ENCODE measurements at places on chromosomes 6 and 20. TPM values are rescaled to one million over a fixed set of nuclear protein-coding genes. Genes with fewer than 3 reads are reported as not detected.

The POM121L2 gene
- not detected for total RNA-seq

DNA sequence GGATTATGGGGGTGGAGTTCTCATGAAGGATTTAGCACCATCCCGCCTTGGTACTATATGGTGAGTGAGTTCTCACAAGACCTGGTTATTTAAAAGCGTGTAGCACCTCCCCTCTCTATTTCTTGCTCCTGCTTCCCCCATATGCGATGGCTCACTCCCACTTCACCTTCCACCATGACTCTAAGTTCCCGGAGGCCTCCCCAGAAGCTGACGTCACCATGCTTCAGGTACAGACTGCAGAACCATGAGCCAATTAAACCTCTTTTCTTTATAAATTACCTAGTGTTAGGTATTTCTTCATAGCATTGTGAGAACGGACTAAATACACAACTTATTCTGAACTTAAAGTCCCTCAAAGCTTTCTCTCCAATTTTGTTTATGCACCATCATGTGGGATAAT lies 163.4 kb upstream of the BMP5 start:
- H3K4me1 ChIP-seq: no peaks in the 10 kb centered on the region
- no peak overlapping the region for H3K4me3 ChIP-seq
- no peak for DNase-seq
- no peaks in the 10 kb centered on the region for H3K36me3 ChIP-seq
- H3K27ac ChIP-seq: no peak overlapping the region

GRCh38 chr6:121664158-121664557 lies 228.7 kb downstream of the GJA1 start:
- no peaks in the 10 kb centered on the region for H3K27me3 ChIP-seq
- H3K36me3 ChIP-seq: no peaks in the 10 kb centered on the region
- H3K4me1 ChIP-seq: peaks cover 6% of the 10 kb centered on the region
- no peak for DNase-seq
- no peak overlapping the region for H3K4me3 ChIP-seq

GRCh38 chr6:160085713-160086505 lies 35.7 kb upstream of the SLC22A1 start:
- H3K36me3 ChIP-seq: peaks cover 30% of the 10 kb centered on the region
- H3K4me1 ChIP-seq: no peaks in the 10 kb centered on the region
- H3K4me3 ChIP-seq: no peak overlapping the region
- H3K27me3 ChIP-seq: no peaks in the 10 kb centered on the region
- no peak for DNase-seq
